ENCODE measurements at places on chromosomes 5 and 9. TPM values are rescaled to one million over a fixed set of nuclear protein-coding genes. Genes with fewer than 3 reads are reported as not detected.

DMRT3 gene
- not detected for total RNA-seq

ALDOB gene
- not detected for total RNA-seq

EIF4E1B gene
- not detected for total RNA-seq

LTC4S gene
- not detected for total RNA-seq

FBXL7 gene
- total RNA-seq = 14.7 TPM

WDR38 gene
- not detected for total RNA-seq

IL3 gene
- not detected for total RNA-seq

SPINK13 gene
- total RNA-seq = not detected

TLR4 gene
- total RNA-seq = 147 TPM

PCDHA2 gene
- 0.10 TPM for total RNA-seq

TMEM174 gene
- total RNA-seq = not detected

KCNMB1 gene
- total RNA-seq = not detected

FBP2 gene
- total RNA-seq = not detected

CDC42SE2 gene
- total RNA-seq = 28.0 TPM

FCN2 gene
- total RNA-seq = not detected

PAXX gene
- total RNA-seq = 65.9 TPM

FRMD3 gene
- 18.2 TPM for total RNA-seq

PANK3 gene
- 35.3 TPM for total RNA-seq

C5orf52 gene
- not detected for total RNA-seq

C9orf50 gene
- 0.47 TPM for total RNA-seq

TLX3 gene
- not detected for total RNA-seq

CDKN2B gene
- 21.0 TPM for total RNA-seq

BSPRY gene
- total RNA-seq = not detected

UBLCP1 gene
- 20.9 TPM for total RNA-seq

ZFP2 gene
- 0.60 TPM for total RNA-seq

MRPL41 gene
- total RNA-seq = 92.1 TPM

ITGA1 gene
- 21.5 TPM for total RNA-seq

TSSK1B gene
- total RNA-seq = not detected

PCDHB2 gene
- 1.7 TPM for total RNA-seq

MEGF10 gene
- 0.15 TPM for total RNA-seq

DMRT2 gene
- not detected for total RNA-seq

CTXN3 gene
- not detected for total RNA-seq

LCN9 gene
- total RNA-seq = not detected

DDX4 gene
- total RNA-seq = not detected

All from mammary microvascular endothelial cell (primary cell).